ENCODE measurements at places on chromosomes 2 and 18. TPM values are rescaled to one million over a fixed set of nuclear protein-coding genes. Genes with fewer than 3 reads are reported as not detected.

- peaks cover 4% of the 10 kb centered on the region for H3K4me1 ChIP-seq
- peaks cover 8% of the 10 kb centered on the region for H3K36me3 ChIP-seq
- no peak for DNase-seq
- H3K27ac ChIP-seq, result no peak overlapping the region
- no peaks in the 10 kb centered on the region for H3K27me3 ChIP-seq
Measured at GRCh38 chr2:128284841-128285240, 33.8 kb downstream of the HS6ST1 start.

Gene CNOT9
- 37.8 TPM for polyA plus RNA-seq

Gene IL18RAP
- polyA plus RNA-seq, result 1.0 TPM

Gene ASPRV1
- 1.5 TPM for polyA plus RNA-seq

DNA sequence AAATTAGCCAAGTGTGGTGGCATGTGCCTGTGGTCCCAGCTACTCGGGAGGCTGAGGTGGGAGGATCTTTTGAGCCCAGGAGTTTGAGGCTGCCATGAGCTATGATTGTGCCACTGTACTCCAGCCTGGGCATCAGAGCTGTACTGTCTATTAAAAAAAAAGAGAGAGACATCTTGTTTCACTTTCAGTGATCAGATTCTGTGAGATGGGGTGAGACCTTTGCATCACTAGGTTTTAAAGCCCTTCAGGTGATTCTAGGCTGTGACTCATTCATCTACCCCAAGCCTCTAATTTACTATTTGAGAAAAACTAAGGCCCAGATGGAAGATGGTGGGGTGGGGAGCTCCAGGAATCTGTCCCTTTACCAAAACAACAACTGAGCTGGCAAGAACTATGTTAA is 7.1 kb downstream of the C2orf92 start:
- no peaks in the 10 kb centered on the region for H3K4me1 ChIP-seq
- H3K4me3 ChIP-seq, result no peak overlapping the region
- DNase-seq, result no peak
- no peak overlapping the region for H3K27ac ChIP-seq
- no peaks in the 10 kb centered on the region for H3K27me3 ChIP-seq
- no peaks in the 10 kb centered on the region for H3K36me3 ChIP-seq

All from large intestine (tissue), 12 donors.